ENCODE measurements at places on chromosomes 5 and 9. TPM values are rescaled to one million over a fixed set of nuclear protein-coding genes. Genes with fewer than 3 reads are reported as not detected.

Gene ANKRD33B
- 3.5 TPM for total RNA-seq

Gene CCNJL
- 8.4 TPM for total RNA-seq

Gene ZNF354B
- 31.3 TPM for total RNA-seq

Gene FAM219A
- 4.2 TPM for total RNA-seq

Gene NUTM2G
- total RNA-seq = not detected

DNA sequence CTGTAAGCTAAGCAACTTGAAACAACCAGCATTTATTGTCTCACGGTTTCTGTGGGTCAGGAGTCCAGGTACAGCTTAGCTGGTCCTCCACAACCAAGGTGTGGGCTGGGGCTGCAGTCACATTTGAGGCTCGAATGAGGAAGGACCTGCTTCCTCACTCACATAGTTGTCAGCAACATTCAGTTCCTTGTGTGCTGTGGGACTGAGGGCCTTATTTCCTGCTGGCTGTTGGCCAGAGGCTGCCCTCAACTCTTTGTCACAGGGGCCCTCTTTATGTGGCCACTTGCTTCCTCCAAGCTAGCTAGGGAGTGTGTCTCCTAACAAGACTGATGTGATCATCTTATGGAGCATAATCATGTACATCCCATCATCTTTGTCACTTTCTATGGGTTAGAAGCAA, 29.2 kb upstream of the SEMA4D start:
- no peak for DNase-seq
- no peak overlapping the region for H3K27ac ChIP-seq
- no peak overlapping the region for H3K4me3 ChIP-seq
- H3K4me1 ChIP-seq = no peaks in the 10 kb centered on the region
- H3K36me3 ChIP-seq = no peaks in the 10 kb centered on the region

DNA sequence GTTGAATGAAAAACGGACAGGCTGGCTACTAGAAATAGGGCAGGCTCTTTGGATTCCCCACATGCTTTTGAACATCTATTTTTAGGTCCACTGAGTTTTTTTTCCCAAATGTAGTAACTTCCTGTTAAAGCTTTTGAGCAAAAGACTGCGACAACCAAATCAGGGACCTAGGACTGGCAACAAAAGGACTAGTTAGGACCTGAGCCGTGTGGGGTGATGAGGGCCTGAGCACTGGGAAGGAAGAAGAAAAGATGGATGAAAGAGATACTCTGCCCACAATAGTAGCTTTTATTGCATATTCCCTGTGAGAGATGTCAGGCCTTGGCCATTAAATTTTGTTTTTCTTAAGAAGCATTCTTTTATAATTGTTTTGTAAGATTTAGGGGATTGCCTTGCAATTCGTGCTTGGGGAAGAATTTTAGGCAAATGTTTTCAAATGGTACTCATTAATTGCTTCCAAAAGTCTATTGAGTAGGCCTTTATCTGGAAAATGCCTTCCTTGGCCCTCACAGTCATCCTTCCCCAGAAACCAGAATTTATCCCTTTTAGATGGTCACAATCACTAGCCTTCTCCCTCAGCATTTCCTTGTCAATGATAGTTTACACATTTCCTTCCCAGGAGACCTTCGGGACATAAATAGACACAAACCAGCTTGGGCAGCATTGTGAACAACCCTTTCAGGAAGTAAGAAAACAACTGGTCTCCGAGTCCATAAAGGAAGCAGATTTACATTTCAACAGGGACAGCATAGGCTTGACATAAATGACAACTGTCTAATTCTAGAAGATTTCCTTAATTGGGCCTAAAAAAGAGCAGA, 166.5 kb downstream of the RMI1 start:
- no peak overlapping the region for H3K4me3 ChIP-seq
- H3K4me1 ChIP-seq = peaks cover 21% of the 10 kb centered on the region
- no peak overlapping the region for H3K27ac ChIP-seq

DNA sequence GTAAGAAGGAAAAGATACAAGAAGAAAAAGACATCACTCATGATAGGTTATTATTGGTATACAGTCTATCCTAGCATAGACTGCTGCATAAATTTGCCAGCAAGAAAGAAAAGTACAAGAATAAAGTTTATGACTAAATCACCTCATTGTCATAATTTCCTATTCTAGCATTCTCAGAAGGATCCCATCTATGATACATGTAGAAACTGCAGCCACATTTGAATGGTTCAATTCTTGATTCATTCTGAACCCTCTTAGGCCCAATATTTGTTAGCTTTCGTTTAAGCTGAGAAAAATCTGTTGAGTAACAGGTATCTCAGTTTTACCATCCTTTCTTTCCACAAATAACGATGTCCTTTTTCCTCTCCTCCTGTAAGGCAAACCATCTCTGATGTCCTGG, 21.2 kb downstream of the INVS start:
- no peaks in the 10 kb centered on the region for H3K27me3 ChIP-seq
- no peak for DNase-seq
- H3K4me3 ChIP-seq = no peak overlapping the region
- no peak overlapping the region for H3K27ac ChIP-seq
- H3K4me1 ChIP-seq = no peaks in the 10 kb centered on the region

DNA sequence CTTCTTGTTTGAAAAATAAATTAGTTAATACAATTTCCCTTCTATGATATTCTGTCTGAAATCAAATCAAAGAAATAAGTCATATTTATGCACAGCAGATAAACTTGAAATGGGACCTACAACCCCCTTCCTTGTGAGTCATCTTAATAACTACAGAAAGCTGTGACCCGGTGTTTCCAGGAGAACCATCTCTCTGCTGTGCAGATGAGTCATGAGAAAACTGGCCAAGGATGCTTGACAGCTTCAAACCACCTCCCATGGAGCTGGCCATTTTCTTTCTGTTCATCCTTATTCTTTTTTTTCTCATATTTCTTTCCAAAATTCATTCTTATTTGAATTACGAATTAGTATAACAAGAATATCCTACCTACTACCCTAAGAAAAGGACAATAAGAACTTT, 43.4 kb upstream of the NR4A3 start:
- H3K27me3 ChIP-seq = no peaks in the 10 kb centered on the region
- H3K36me3 ChIP-seq = no peaks in the 10 kb centered on the region
- no peaks in the 10 kb centered on the region for H3K4me1 ChIP-seq
- no peak overlapping the region for H3K27ac ChIP-seq
- no peak overlapping the region for H3K4me3 ChIP-seq

- no peaks in the 10 kb centered on the region for H3K27me3 ChIP-seq
- no peaks in the 10 kb centered on the region for H3K4me1 ChIP-seq
- no peak overlapping the region for H3K27ac ChIP-seq
- DNase-seq = no peak
These were observed 1144.0 kb upstream of the NUDT12 start for GRCh38 chr5:104706600-104706999.

- H3K4me3 ChIP-seq = no peak overlapping the region
- no peaks in the 10 kb centered on the region for H3K27me3 ChIP-seq
- no peak overlapping the region for H3K27ac ChIP-seq
- DNase-seq = no peak
These were observed 23.9 kb upstream of the SLC25A51 start for GRCh38 chr9:37927601-37928551.

GRCh38 chr5:23007236-23007635, 154.1 kb upstream of the CDH12 start:
- H3K27me3 ChIP-seq = no peaks in the 10 kb centered on the region
- no peak for DNase-seq
- no peaks in the 10 kb centered on the region for H3K36me3 ChIP-seq
- H3K27ac ChIP-seq = no peak overlapping the region
- H3K4me3 ChIP-seq = no peak overlapping the region

GRCh38 chr5:93300309-93300923, 280.6 kb downstream of the NR2F1-AS1 start:
- no peaks in the 10 kb centered on the region for H3K27me3 ChIP-seq
- H3K4me1 ChIP-seq = peaks cover 70% of the 10 kb centered on the region
- H3K4me3 ChIP-seq = peak overlapping the region; percentile 23
- H3K36me3 ChIP-seq = peaks cover 5% of the 10 kb centered on the region
- peak overlapping the region; percentile 90 for H3K27ac ChIP-seq
- DNase-seq = peak; percentile 67

DNA sequence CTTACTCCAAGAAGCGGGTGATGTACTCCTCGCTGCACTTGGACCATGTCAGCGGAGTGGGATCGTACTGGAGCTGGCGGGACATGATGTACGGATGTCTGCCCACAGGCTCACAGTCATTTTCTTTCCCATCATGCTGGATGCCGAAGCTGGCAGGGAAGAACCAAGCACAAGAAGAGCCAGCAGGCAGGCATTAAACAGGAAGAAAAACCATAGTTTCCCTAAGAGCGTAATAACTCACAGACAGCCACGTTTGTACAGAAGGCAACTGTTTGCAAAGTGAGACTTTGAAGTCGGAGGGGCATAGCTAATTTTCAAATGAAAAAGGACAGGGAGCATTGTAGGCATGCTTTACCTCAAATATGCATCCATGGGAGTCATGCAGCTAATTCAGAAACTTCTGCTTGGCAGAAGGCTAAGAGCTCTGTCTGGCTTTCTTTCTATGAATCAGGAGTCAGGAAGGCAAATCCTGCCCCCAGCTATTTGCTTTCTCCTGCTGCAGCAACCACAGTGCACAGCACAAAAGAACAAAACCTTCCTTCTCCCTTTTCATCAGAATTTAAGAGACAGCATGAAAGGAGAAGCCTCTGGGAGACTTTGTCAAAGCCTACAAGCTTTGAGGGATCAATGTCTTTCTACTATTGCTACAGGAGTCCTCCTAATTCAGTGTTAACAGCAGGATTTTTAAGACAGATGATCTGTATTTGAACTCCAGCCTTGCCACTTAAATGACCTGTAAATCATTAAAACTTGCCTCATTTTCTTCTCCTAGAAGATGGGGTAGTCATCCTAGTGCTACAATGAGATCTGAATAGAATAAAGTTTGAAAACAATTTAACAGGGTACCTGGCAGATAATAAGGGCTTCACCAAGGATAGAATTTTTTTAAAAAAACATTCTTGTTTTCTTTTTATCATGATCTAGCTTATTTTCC, 209.1 kb downstream of the TARS1 start:
- peaks cover 19% of the 10 kb centered on the region for H3K4me1 ChIP-seq
- peak; percentile 71 for DNase-seq
- peaks cover 16% of the 10 kb centered on the region for H3K27me3 ChIP-seq
- H3K36me3 ChIP-seq = no peaks in the 10 kb centered on the region
- no peak overlapping the region for H3K27ac ChIP-seq

GRCh38 chr9:100309992-100310391, 42.8 kb downstream of the TEX10 start:
- no peaks in the 10 kb centered on the region for H3K4me1 ChIP-seq
- DNase-seq = no peak
- H3K27ac ChIP-seq = no peak overlapping the region
- no peak overlapping the region for H3K4me3 ChIP-seq
- H3K27me3 ChIP-seq = no peaks in the 10 kb centered on the region

GRCh38 chr5:84861306-84861705, 476.6 kb upstream of the EDIL3 start:
- DNase-seq = no peak
- no peak overlapping the region for H3K4me3 ChIP-seq
- H3K36me3 ChIP-seq = no peaks in the 10 kb centered on the region

GRCh38 chr5:115246361-115246991, 16.2 kb downstream of the PGGT1B start:
- no peaks in the 10 kb centered on the region for H3K4me1 ChIP-seq
- H3K27me3 ChIP-seq = no peaks in the 10 kb centered on the region
- H3K27ac ChIP-seq = no peak overlapping the region
- DNase-seq = peak; percentile 54
- H3K36me3 ChIP-seq = no peaks in the 10 kb centered on the region
- H3K4me3 ChIP-seq = no peak overlapping the region

DNA sequence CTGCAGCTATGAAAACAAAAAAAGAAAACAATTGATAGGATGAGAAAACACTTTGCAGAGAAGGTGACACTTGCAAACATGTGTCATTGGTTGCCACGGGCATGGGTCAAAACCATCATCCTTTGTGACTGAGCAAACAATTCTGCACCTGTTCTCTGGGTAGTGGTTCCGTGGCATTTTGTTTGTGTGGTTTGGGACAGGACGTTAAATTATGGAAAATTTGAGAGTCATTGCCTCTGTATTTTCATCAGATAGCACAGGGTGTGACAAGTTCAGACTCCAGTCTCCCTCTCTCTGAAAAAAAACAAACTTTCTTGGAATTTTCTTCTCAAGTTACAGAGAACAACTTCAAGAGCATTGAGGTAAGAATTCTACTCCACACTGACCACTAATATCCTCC, 113.4 kb upstream of the HMHB1 start:
- H3K4me1 ChIP-seq = no peaks in the 10 kb centered on the region
- no peak overlapping the region for H3K4me3 ChIP-seq
- H3K27me3 ChIP-seq = no peaks in the 10 kb centered on the region
- DNase-seq = no peak
- H3K27ac ChIP-seq = no peak overlapping the region
